ENCODE measurements at places on chromosomes 6 and 20. TPM values are rescaled to one million over a fixed set of nuclear protein-coding genes. Genes with fewer than 3 reads are reported as not detected.
A peak's percentile ranks its signal among the peaks of the same experiment; 100 is the strongest.

DNA sequence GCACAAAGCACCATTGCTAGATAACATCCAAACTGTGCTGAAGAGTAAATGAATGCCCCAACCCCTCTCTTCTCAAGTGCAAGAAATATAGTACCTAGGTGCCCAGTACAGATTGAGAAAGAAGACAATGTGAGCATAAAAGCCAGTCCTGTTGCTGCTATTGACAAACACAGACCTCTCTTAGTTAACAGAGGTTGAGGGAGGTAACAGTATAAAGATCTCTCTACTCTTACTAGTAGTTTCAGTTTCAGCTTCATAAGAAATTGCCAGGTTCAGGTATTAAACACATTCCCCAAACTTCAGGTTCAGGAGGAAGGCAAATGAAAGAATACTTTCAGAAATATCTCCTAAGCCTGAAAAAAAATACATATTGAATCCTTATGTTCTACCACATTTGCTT, 31.4 kb downstream of the TBC1D32 start:
- no peak for DNase-seq

DNA sequence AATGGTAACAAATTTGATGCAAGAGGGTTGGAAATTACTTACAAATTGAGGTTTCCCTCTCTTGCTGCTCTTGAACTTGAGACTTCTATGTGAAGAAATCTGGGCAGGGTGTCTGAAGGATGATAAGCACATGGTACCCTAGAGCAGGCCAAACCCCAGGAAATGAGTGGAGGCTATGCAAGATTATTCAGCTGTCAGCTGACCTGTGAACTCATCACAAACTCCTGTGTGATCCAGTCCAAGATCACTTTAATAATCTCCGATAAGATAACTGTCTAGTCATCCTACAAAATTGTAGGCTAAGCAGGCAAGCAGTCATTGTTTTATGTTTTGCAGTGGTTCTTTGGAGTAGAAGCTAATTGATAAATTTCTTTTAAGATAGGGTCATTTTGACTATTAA, 213.1 kb downstream of the BTBD3 start:
- no peak for DNase-seq

DNA sequence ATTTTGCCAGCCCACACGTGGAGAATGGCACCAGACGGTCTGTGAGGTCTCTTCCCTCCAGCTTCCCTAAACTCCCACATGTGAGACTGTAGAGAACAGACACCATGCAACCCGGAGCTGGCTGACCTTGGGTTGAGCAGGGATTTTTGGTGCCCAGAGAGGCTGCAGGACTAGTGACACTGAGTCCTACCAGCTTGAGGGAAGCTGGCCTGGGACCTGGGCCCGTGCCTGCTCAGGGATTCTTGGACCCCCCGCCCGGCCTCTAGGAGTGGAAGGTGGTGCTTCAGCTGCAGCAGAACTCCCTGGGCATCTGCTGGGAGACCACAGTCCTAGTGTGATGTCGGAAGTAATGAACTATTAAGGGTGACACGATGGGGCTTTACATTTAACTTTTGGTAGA, 3.2 kb downstream of the PSMG4 start:
- DNase-seq = no peak

DNA sequence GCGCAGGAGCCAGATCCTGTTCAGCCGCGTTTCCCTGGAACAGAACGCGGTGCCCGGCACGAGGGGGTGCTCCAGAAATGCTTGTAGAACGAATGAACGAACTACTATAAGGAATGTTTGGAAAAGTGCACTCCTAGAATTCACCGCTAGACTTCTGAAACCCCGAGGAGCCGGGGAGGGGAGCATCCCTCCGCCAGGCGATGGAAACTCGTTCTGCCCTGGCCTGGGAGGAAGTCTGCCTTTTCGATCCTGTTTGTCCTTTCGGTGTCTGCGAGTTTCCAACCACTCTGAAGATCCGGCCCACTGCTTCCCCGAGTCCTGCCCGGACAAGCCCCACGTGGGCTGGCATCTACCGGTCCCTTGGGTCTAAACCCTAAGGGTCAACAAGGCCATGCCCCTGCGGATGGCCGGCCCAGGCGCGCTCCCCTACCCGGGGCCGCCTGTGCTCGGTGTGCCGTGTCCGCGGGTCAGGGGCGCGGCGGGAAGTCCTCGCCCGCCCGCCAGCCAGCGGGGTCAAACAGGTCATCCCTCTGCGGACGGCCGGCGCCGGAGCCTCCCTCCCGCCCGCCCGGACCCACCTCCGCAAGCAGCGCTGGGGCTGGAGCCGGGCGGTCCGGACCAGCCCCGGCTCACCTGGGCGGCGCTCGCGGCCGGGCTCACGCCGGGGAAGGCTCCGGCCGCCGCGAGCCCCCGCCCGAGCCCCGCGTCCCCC, 526 bp downstream of the SULF2 start:
- DNase-seq = peak; percentile 62

GRCh38 chr6:149176971-149177667, 140.4 kb upstream of the TAB2 start:
- no peak for DNase-seq

GRCh38 chr6:1420382-1420781, 31.0 kb downstream of the FOXF2 start:
- DNase-seq = no peak

DNA sequence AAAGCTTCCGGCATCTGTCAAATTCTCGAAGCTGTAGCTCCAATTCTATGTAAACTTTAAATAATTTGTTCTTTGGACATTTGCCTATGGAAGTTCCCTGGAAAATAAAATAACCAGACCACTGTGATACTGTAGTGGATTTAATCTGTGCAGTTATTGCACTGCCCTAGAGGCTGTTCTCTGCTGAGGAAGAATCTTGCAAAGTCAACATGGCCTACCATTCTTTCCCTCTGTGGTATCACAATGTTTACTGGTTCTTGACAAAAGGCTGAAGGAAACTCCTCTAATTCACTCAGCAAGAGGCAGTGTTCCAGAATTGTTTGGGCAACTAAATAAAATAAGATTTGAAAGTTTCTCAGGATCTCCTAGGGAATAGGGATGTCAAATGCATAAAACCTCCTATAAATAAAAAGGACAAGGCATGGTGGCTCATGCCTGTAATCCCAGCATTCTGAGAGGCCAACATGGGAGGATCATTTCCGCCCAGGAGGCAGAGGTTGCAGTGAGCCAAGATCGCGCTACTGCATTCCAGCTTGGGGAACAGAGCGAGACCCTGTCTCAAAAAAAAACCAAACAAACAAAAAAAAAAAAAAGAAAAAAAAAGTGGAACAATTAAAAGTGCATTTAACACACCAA, 12.4 kb downstream of the CRNKL1 start:
- no peak for DNase-seq

DNA sequence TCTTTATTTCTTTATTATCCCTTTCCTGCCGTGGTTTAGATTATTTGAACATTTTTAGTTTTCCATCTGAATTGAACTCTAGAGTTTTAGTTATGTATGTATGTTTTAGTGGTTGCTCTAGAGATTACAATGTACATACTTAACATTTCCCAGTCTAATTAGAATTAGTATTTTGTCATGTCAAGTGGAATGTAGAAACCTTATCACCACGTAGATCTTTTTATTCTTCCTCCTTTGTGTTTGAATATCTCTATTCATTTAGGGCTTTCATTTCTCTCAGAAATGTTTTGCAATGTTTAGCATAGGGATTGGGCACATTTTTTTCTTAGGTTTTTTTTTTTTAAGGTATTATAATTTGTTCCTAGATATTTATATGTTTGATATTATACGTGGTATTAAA, 73.1 kb upstream of the EZR start:
- no peak for DNase-seq

DNA sequence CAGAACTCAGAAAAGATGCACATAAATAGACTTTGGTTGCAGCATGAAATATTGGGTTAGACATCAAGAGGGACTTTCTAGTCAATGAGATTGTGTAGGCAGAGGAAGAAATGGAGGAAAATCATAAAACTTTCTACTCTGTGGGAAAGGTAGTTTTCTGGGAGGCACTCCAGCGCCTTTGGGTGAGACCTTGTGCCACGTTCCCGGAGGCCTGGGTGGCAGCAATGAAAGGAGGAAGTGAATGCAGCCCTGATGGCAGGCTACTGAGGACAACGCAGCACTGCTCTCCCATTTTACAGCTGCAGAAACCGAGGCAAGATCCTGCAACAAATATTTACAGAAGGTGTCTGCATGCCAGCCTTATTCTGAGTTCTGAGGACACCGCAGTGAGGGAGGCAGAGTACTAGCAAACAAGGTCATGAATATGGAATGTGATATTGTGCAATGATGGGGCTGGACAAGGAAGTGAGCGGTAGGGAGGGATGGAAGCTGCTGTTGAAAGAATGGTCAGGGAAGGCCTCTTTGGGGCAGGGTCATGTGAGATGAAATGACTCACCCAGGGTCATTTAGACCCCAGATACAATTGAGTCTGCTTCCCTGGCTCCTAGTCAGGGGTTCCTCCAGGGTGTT, 159.1 kb downstream of the TFAP2C start:
- DNase-seq = peak; percentile 85

GRCh38 chr6:32608362-32608761, 18.7 kb upstream of the HLA-DRB1 start:
- DNase-seq = no peak

GRCh38 chr6:35497571-35498421, 917 bp upstream of the TEAD3 start:
- DNase-seq = peak; percentile 58

GRCh38 chr6:115882771-115883170, 177.9 kb downstream of the FRK start:
- peak; percentile 46 for DNase-seq

DNA sequence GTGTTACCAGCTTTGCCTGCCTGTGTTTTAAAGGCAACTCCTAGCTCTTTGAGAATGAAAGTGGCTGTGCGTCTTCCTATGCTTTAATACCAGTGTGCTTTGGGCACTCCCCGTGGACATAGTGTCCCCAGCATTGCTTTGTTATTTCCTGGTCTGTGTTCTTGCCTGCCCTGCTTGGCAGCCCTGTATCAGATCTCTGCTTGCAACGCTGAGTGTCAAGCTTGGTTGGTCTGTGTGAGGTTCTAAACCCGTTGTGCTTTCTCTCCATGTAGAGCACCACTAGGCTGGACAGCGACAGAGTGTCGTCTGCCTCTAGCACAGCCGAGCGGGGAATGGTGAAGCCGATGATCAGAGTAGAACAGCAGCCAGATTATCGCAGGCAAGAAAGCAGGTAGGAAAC, 80.2 kb downstream of the AFDN start:
- no peak for DNase-seq

- DNase-seq = no peak
Observed at GRCh38 chr6:49468042-49468441, 4.9 kb downstream of the CENPQ start.

DNA sequence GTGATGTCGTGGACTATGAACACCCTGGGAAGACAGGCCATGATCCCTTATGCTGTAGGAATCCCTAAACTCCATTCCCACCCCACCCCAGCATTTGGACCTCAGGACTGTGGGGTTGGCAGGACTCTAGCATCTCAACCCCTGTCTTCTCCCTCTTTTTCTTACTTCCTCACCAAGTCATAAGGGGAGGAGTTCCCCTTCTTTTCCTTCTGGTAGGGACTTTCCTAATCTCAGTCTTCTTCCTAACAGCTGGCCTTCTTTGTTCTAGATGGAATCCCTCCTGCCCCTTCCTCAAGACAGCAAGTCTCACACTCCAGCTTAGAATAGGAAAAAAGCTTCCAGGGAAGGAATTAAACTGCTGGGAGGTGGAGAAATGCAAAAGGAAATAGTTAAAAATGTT, 2.3 kb upstream of the SIRPB2 start:
- DNase-seq = no peak

DNA sequence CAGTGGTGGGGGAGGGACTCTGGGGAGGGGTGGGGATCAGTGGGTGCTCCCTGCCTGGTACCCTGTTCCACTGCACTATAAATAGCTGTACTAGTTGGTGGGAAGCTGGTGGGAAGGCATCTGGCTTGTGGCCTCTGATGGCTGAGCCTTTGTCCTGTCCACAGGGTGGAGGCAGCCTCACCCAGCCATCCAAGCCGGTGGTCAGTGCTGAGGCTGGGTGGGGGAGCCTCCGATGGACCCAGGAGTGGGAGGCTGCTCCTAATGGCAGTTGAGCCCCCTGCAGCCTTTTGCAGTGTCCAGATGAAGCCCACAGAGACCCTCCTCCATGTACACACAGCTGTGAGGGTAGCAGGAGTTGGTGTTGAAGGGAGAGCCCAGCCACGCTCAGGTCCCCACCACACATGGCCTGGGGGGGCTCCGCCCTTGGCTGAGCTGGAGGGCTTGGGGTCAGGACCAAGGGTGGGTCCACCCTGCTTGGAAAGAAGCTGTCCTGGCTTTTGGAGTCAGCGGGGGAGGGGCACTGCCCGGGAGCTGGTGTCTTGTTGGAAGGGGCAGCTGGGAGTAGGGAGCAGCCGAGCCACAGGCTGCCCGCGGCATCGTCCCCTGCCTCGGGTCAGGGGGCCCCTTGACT, 2.5 kb downstream of the PPDPF start:
- no peak for DNase-seq

GRCh38 chr6:22372922-22373321, 76.1 kb upstream of the PRL start:
- no peak for DNase-seq

DNA sequence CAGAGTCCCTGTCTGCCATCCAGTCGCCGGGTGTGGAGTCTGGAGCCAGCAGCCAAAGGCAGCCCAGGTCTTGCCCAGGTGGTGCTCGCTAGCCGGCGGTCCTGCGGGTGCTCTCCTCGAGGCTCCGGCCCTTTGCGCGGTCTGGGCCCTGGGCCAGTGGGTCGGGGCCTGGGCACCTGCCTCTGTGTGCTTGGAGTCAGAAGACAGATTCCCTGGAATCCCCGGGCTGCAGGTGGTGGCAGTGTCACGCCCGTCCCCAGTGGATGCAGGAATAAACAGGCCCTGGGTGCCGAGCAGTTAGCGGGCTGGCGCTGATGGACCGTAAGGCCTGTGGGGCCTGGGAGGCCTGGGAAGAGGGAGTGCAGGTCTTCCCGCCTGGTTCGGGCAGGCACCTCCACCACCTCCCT, 5.3 kb downstream of the SS18L1 start:
- no peak for DNase-seq

DNA sequence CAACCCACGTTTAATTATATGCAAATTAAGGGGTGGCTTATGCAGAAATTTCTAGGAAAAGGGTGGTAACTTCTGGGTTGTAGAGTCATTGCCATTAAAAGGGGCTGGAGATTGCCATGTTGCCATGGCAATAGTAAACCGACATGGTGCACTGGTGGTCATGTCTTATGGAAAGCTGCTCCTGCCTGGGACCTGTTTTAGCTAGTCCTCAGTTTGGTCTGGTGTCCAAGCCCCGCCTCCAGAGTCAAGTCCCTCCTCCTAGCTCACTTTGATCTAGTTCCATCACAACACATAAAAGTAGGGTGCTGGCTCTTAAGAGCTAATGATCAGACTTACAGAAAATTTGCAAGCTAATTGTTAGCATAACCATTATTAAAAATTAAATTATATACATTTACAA, 5.3 kb downstream of the SLC22A2 start:
- DNase-seq = no peak

- DNase-seq = no peak
Observed at GRCh38 chr6:45786355-45786781, 229.3 kb downstream of the CLIC5 start.

DNA sequence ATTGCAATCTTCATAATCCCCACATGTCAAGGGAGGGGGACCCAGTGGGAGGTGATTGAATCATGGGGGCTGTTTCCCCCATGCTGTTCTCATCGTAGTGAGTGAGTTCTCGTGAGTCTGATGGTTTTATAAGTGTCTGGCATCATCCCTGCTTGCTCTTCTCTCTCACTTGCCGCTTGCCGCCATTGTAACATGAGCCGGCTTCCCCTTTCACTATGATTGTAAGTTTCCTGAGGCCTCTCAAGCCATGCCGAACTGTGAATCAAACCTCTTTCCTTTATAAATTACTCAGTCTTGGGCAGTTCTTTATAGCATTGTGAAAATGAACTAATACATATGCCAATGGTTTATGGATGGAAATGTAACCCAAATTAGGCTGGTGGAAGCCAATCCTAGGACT, 109.4 kb upstream of the AKAP12 start:
- no peak for DNase-seq

The CRISP3 gene
- not detected for total RNA-seq

The SLC4A11 gene
- 6.7 TPM for total RNA-seq

The LCA5 gene
- total RNA-seq = 20.0 TPM

Measured in mammary epithelial cell (primary cell).